Glutamatergic neuron (in vitro differentiated cells): ENCODE measurements at places on chromosomes 7 and 10. TPM values are rescaled to one million over a fixed set of nuclear protein-coding genes. Genes with fewer than 3 reads are reported as not detected.

DNA sequence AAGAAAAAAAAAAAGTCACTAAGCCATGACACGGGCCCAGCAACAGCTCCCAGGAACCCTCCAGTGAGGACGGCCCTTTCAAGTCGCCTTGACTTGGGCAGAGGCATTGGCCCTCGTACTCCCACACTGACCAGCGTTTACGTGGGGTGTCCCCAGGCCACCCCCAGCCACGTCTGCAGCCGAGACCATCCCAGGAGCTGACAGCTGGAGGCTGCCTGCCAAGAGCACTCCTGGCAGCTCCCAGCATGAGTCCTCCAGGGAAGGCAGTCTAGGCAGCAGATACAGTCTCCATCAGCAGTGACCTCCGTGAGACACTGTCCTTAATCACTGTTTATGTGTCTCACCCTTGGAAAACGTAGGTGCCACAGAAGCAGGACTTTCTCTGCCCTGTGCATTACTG lies 86.5 kb downstream of the PROSER2 start:
- no peaks in the 10 kb centered on the region for H3K36me3 ChIP-seq
- H3K4me1 ChIP-seq: no peaks in the 10 kb centered on the region
- no peak for DNase-seq
- no peak overlapping the region for H3K4me3 ChIP-seq
- H3K27ac ChIP-seq: no peak overlapping the region

DNA sequence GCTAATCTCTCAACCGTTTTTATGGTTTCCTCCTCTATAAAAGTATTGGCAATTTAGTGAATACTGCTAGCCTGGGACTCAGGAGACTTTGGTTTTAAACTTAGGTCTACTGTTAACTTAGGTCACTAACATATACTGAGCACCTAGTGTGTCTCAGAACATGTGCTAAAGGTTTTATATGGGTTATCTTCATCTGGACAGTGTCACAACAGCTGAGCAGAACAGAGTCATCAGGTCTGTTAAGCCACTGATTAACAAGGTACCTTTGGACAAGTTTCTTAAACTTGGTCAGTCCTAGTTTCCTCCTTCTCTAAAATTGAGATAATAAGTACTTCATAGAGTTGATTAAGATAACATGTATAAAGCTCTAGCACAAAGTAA lies 30.6 kb downstream of the NET1 start:
- no peak for DNase-seq
- peaks cover 36% of the 10 kb centered on the region for H3K4me1 ChIP-seq
- H3K27me3 ChIP-seq: no peaks in the 10 kb centered on the region
- no peak overlapping the region for H3K27ac ChIP-seq

GRCh38 chr10:87635498-87636312 lies 24.0 kb upstream of the PAPSS2 start:
- no peaks in the 10 kb centered on the region for H3K4me1 ChIP-seq
- no peak for DNase-seq
- no peak overlapping the region for H3K27ac ChIP-seq
- no peak overlapping the region for H3K4me3 ChIP-seq

DNA sequence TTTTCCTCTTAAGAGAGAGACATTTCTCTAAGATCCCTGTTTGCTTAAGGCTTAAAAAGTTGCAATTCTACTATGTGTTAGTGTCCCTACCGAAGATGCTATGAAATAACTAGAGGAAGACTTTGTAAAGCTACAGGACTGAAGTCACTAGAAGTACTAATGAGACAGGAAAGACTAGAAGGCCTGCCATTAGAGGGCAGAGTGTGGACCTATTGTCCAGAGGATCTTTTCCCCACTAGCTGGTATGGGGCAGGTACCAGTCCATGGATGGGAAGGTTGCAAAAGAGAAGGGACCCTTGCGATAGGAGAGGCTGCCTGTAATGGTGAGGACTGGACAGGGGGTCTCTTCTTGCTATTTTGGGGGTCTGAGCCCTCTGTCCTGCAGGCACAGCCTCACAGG lies 178.1 kb downstream of the TMEM178B start:
- no peaks in the 10 kb centered on the region for H3K36me3 ChIP-seq
- peaks cover 2% of the 10 kb centered on the region for H3K27me3 ChIP-seq
- H3K27ac ChIP-seq: no peak overlapping the region

- H3K36me3 ChIP-seq: peaks cover 6% of the 10 kb centered on the region
- H3K4me3 ChIP-seq: peak overlapping the region; percentile 43
- peak overlapping the region; percentile 6 for H3K27ac ChIP-seq
- no peak for DNase-seq
These were observed 8.5 kb downstream of the RASSF4 start for GRCh38 chr10:44968091-44968490.

- H3K27ac ChIP-seq: no peak overlapping the region
- H3K27me3 ChIP-seq: peaks cover 4% of the 10 kb centered on the region
- no peak overlapping the region for H3K4me3 ChIP-seq
- peaks cover 3% of the 10 kb centered on the region for H3K4me1 ChIP-seq
- H3K36me3 ChIP-seq: peaks cover 10% of the 10 kb centered on the region
- DNase-seq: no peak
These were observed 2.0 kb downstream of the SAMD9 start for GRCh38 chr7:93115796-93116195.

GRCh38 chr10:77004917-77005564 lies 632.6 kb downstream of the KCNMA1 start:
- no peaks in the 10 kb centered on the region for H3K4me1 ChIP-seq
- no peaks in the 10 kb centered on the region for H3K27me3 ChIP-seq
- no peak for DNase-seq
- no peaks in the 10 kb centered on the region for H3K36me3 ChIP-seq

GRCh38 chr10:4883079-4883739 lies 57.2 kb downstream of the AKR1E2 start:
- H3K27ac ChIP-seq: no peak overlapping the region
- peaks cover 5% of the 10 kb centered on the region for H3K36me3 ChIP-seq
- no peaks in the 10 kb centered on the region for H3K27me3 ChIP-seq
- peaks cover 10% of the 10 kb centered on the region for H3K4me1 ChIP-seq
- no peak for DNase-seq

DNA sequence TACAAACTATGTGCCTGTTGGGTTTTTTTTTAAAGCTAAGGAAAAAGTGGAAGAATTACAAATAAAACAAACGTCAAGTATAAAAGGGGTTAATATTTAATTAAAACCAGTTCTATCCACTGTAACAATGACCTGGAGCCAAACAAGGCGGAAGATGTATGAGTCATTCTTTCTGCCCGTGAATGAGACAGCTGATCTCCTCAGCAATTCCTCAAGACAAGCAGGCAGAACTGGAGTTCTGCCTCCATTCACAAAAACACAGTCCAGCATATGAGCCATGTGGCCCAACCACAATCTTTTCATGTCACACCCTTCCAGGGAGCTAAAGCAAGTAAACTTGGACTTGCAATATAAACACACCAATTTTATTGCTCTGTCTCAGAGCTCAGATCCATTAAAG lies 8.4 kb downstream of the ETV1 start:
- H3K4me3 ChIP-seq: peak overlapping the region; percentile 45
- H3K4me1 ChIP-seq: peaks cover 32% of the 10 kb centered on the region
- no peaks in the 10 kb centered on the region for H3K27me3 ChIP-seq

GRCh38 chr7:100969066-100969615 lies at the start of gene MUC12:
MUC12 (plus strand) TSS chr7:100969565; CDS start chr7:100969623, 58 bp downstream.
- DNase-seq: no peak
- H3K4me1 ChIP-seq: peaks cover 12% of the 10 kb centered on the region
- H3K27ac ChIP-seq: no peak within 1 kb of the TSS
- peaks cover 3% of the 10 kb centered on the region for H3K36me3 ChIP-seq
- H3K27me3 ChIP-seq: peaks cover 21% of the 10 kb centered on the region
- H3K4me3 ChIP-seq: no peak within 1 kb of the TSS

Gene ITIH2
- total RNA-seq: not detected

Gene ZNF488
- total RNA-seq: 3.3 TPM

Gene INA
- total RNA-seq: 625 TPM

Gene JAKMIP3
- total RNA-seq: 0.44 TPM

Gene WDR37
- total RNA-seq: 27.8 TPM

Gene VSTM4
- 2.0 TPM for total RNA-seq

Gene SPOCK2
- total RNA-seq: 362 TPM

Gene ICA1
- total RNA-seq: 9.8 TPM
